ENCODE measurements at places on chromosomes 11 and 22. TPM values are rescaled to one million over a fixed set of nuclear protein-coding genes. Genes with fewer than 3 reads are reported as not detected.

DEFB131B gene
- not detected for total RNA-seq

ELF5 gene
- total RNA-seq = not detected

SCN4B gene
- total RNA-seq = 0.05 TPM

OR10D3 gene
- not detected for total RNA-seq

DDX6 gene
- 17.8 TPM for total RNA-seq

SVIP gene
- 13.8 TPM for total RNA-seq

Measured in A549 treated with ZK216348 at 1 μM for 4 hours (cell line).